ENCODE measurements at places on chromosomes 1 and 21.

DNA sequence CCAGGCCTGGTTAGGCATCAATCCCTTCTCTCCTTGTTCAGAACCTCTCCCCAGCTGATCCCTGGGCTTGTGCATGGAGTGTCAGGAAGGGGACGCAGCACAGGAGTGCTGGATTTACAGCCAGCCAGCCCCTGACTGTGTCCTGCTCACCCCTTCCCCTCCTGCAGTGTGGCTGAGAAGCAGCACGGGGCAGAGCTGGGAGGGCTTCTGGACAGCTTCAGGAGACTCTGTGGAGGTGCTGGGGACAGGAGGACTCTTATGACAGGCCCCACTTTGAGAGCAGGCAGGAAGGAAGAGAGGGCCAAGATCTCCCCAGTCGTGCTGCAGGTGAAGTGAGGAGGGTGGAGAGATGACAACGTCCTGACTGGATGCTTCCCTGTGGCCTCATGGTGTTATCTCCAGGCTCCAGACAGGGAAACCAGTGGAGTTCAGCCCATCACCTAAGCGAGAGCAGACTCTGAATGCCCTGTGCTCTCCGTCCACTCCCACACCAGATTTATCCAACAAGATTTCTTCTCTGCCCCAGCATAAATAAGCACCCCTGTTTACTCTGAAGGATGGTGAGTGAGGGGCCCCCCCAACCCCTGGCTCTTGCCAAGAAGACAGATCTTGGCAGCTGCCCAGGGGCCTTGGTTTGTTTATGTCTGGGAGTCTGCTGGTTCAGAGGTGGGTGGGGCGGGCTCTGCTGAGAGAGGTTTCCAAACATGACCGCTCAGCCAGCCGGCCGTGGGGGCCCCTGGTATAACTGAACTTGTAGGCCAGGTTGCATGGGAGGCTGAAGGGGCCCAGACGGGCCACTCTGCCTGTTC, 21.3 kb downstream of the TMCC2 start:
- DNase-seq = no peak

- DNase-seq = no peak
These were observed 30.2 kb upstream of the CD101 start for GRCh38 chr1:116971258-116971860.

DNA sequence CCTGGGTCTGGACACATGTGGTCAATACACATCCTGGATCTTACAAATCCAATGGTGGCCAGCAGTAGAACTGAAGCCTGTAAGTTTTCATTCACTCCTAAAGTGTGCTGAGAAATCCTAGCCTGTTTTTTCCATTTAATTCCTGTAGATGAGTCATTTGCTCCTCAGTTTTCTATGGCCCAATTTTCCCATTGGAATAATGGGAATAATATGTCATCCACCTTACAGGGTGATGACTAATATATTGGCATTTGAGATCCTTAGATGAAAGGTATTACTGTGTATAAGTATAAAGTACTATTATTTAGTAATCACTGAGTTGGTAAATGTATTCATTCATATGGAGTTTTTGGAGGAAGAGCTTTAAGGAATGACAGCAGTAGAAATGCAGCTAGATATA, 89.7 kb upstream of the ADAR start:
- DNase-seq = no peak

DNA sequence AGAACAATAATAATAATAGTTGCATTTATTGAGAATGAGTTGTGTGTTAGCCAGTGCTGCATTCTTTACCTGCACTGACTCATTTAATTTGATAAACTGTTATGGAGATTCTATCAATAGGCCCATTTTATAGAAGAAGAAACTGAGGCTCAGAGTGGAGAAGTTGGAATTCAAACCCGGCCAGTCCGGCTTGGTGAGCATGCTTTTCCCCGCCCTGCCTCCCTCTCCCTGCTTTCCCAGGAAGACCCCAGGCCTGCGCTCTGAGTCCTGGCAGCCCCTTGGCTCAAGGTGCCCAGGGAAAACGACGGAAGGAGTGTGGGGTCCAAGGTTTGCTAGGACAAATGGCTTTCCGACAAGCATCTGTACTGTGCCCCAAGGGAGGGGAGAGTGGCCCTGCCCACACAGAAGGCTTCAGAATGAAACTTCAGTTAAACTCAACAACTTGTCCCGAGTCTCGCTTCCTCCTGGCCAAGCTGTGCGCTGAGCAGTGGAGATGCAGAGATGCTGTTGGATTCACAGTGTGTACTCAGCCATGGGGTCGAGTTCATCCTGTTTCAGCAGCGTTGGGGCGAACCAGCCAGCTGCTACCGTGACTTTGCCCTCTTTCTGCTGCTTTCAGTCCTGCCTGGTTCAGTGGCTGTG, 23.3 kb upstream of the PADI6 start:
- no peak for DNase-seq

DNA sequence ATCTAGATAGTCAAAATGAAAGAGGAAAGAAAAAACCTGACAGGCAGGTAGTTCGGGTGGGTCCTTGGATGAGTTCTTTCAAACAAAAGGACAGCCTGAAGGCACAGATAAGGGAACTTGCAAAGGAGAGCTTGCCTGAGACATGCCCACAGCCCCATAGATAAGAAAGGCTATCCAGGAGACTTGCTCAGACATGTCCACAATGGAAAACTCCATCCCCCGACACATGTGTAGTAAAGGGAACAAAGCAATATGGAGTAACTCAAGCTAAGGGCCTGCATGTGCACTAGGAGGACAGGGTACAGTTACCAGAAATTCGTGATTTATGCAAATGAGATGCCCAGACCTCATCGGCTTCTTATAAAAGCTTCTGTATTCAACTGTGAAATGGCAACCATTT, 281.5 kb downstream of the NEGR1 start:
- no peak for DNase-seq
